ENCODE measurements at places on chromosomes 6 and 20.

- DNase-seq, result no peak
These were observed 251.1 kb upstream of the SOX4 start for GRCh38 chr6:21342501-21342900.

- no peak for DNase-seq
These were observed 215.4 kb downstream of the TBC1D7 start for GRCh38 chr6:13112921-13113320.

DNA sequence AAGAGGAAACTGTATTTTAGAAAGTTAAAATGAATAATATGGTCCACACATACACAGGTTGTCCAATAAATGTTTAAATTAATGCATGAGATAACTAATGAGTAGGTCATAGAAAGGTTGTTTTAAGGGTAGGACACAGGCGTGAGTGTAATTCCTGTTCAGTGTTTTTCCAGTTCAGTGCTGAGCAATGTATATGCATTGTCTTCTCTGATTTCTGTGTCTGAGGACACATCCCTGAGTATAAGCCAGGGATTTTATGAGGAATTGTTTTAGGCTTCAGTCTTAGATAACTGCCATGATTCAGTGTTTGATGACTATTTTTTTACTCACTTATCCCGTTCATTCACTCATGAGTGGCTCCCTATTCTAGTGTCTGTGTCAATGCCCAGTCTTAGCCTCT lies 298.5 kb upstream of the TBX18 start:
- DNase-seq, result no peak

DNA sequence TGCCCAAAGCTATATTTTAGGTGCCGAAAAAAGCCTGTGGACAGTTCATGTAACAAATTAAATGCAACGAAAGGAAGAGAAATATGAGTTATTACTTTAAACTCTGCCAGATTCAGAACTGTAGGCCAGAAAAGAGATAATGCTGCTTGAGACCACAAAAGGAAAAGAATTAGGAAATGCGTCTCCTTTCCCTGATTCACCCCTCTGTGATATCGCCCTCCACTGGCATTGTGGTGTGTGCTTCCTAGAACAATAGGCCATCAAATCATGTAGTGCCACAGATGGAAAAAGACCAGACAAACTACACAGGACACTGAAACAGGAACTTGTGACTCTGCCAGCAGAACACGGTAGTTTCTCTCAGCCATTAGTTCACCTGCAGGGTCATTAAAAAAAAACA lies 14.7 kb upstream of the LAMA4 start:
- no peak for DNase-seq

DNA sequence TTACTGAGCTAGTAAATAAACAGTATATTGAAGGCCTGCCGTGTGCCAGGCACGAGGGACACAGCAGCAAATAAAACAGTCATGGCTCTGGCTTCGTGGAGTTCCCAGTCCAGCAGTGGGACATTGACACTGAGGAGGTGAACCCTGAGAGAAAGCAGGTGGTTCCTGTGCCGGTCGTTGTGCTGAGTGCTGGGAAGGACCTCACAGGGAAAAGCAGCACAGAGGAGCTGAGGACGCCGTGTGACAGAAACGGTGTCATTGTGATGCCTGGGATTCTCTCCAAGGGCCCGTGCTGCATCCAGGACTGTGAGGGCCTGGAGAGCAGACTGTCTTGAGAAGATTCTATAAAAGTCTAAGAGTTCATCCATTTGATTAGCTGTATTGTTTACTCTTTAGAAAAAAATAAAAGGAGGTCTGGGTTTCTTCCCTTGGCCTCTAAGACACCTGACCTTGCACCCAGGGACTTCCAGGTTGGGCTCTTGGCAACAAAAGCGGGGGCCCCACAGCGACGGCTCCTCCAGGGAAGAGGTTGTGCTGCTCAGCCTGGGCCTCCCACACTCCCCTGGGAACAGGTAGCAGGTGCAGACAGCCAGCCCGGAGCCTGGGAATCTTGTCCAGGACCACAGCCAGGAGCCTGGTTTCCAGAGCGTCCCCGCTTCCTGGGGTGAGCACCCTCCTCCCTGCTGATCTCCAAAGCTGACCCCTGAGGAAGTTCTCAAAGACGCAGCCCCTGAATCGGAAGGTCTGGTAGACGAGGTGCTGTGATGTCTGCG lies 251.2 kb upstream of the PMEPA1 start:
- no peak for DNase-seq

DNA sequence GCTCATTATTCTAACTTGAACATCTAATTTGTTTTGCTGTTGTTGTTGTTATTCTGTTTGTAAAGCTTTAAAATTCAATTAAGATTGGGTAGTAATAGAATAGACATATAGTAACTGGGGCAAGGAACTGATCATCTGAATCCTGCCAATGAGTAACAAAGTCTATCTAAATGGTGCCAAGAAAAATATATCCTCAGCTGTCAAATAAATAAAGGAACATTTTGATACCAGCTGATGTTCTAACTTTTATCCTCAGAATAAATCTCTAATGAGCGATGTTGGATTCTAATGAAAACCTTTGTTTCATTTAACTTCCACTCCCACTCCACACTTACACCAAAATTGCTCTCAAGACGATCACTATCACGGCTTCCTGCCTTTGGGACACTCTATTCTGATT lies 210.9 kb downstream of the TINAG start:
- DNase-seq, result no peak

- DNase-seq, result no peak
These were observed 118.0 kb upstream of the FRMD1 start for GRCh38 chr6:168196881-168197635.

DNA sequence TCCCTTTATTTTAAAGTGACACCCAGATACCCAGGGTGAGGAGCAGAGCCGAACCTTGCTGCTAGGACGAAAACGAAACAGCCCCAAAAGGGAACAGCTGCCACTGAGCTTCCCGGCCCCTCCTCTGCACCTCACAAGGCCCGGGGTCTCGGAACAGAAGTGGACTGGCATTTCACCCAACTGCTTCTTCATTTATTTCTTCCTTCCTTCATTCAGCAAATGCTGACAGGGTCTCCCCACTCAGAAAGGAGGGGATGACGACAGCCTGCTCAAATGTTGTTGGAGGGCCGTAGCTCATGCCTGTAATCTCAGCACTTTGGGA lies 220.3 kb downstream of the PREX1 start:
- DNase-seq, result no peak

GRCh38 chr6:19333936-19334335 lies 503.2 kb upstream of the ID4 start:
- no peak for DNase-seq

GRCh38 chr6:160349814-160350350 lies 1.7 kb downstream of the SLC22A3 start:
- no peak for DNase-seq

- DNase-seq, result no peak
These were observed 210.0 kb upstream of the SSTR4 start for GRCh38 chr20:22825076-22825475.

- DNase-seq, result no peak
These were observed 32.2 kb upstream of the IPCEF1 start for GRCh38 chr6:154388803-154389202.

- no peak for DNase-seq
These were observed 667.2 kb downstream of the EPHA7 start for GRCh38 chr6:92752114-92752513.

GRCh38 chr6:125013938-125014660 lies 51.9 kb downstream of the RNF217 start:
- no peak for DNase-seq

DNA sequence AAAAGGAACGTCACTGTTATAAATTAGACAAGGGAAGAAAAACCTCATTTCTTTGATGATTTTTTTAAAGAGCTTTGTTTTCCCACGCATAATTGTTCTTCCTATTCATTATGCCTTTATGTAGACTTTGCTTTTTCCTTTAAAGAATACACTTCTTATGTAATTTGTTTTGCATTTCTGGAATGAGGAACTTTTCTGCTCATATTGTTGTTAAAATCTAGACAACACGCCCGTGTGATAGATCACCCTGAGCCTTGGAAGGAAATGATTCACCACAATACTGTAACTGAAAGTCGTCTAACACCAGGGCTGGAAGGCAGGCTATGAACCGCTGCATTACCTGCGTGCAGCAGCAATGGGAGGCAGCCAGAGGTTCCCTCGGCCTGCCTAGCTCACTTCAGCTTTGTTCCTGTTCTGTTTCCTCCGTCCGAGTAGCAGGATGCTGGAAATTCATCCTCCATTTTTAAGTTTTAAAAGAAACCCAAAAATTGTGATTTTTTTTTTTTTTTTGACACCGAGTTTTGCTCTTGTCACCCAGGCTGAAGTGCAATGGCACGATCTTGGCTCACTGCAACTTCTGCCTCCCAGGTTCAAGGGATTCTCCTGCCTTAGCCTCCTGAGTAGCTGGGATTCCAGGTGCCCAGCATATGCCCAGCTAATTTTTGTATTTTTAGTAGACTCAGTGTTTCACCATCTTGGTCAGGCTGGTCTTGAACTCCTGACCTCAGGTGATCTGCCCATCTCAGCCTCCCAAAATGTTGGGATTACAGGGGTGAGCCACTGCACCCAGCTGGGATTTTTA lies 49.6 kb upstream of the ZNF217 start:
- no peak for DNase-seq

GRCh38 chr6:141906569-141907080 lies 226.1 kb upstream of the GJE1 start:
- DNase-seq, result no peak

DNA sequence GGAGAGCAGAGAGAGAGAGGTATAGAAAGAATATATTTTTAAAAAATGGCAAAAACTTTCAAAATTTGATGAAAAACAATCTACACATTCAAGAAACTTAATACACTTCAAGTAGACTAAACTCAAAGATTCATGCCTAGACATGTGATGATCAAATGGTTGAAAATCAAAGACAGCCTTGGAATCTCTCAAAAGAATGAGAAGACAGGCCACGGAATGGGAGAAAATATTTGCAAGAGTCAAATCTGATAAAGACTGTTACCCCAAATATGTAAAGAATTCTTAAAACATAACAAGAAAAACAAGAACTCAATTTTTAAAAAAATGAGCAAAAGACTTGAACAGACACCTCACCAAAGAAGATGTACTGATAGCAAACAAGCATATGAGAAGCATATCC lies 49.7 kb downstream of the THEMIS start:
- DNase-seq, result no peak

DNA sequence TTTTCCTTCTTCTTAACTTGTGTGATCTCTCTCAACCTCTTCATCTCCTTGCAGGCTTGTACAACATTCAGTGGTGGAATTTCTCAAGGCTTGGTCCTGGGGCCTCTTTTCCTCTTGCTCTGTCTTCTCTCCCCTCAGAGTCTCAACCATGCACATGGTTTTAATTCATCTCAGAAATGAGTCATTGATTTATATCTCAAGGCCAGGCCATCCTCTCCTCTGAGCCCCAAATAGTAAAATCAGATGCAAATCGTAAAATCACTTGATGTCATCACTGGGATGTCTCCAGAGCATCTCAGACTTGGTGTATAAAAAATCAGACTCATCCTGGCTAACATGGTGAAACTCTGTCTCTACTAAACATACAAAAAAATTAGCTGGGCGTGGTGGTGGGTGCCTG lies 85.0 kb downstream of the FNDC1 start:
- no peak for DNase-seq

GRCh38 chr6:143507358-143508145 lies 4.0 kb downstream of the FUCA2 start:
- no peak for DNase-seq

GRCh38 chr6:6085928-6086668 lies 79.4 kb upstream of the NRN1 start:
- DNase-seq, result no peak

DNA sequence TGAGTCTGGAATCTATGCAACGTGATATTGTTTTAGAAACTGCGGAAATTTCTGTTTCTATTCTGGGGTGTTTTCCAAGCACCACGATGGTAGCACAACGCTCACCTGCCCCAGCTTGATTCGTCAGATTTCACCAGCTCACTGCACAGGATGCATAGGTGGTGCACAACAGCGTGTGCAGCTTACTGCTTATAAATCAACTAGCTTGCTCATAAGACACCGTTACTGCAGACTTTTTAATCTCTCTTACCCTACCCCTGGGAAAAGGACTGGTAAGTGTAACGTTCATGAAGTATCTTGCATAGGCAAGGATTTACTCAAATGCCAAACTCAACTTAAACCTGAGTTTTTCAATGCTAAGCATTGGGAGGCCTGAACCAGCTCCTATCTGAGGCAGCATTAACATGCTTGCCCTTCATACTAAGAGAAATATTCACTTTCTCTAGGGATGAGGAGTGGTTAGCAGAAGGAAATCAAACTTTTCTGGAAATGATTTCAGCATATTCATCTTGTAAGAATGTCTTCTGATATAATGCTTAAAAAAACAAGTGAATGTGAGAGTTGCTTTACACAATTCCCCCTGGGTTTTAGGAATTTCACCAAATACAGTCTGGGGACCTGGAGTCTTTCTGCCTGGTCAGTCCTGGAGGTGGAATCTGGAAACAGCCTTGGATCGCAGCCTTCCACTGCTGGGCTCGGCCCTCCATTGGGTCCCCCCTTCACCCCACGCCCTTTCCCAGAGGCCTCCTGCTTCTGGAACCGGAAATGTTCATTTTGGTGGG lies 100.6 kb downstream of the DACT2 start:
- no peak for DNase-seq

Data from hematopoietic multipotent progenitor cell treated with erythropoietin and hydrocortisone succinate and interleukin-3 and kit ligand, for 17 days (in vitro differentiated cells).